ENCODE measurements at places on chromosomes 16 and 17. TPM values are rescaled to one million over a fixed set of nuclear protein-coding genes. Genes with fewer than 3 reads are reported as not detected.
A peak's percentile ranks its signal among the peaks of the same experiment; 100 is the strongest.

Gene SOX9
- 40.1 TPM for total RNA-seq

- DNase-seq, result no peak
These were observed 5.5 kb upstream of the MXRA7 start for GRCh38 chr17:76716146-76716838.

- DNase-seq, result no peak
These were observed 118.7 kb upstream of the NLRP1 start for GRCh38 chr17:5702951-5703510.

- DNase-seq, result no peak
These were observed 557.7 kb upstream of the CDH5 start for GRCh38 chr16:65808790-65809189.

- DNase-seq, result no peak
These were observed 695.3 kb downstream of the WWOX start for GRCh38 chr16:78794581-78795250.

- DNase-seq, result no peak
These were observed 76.5 kb downstream of the NETO2 start for GRCh38 chr16:47067203-47067602.

DNA sequence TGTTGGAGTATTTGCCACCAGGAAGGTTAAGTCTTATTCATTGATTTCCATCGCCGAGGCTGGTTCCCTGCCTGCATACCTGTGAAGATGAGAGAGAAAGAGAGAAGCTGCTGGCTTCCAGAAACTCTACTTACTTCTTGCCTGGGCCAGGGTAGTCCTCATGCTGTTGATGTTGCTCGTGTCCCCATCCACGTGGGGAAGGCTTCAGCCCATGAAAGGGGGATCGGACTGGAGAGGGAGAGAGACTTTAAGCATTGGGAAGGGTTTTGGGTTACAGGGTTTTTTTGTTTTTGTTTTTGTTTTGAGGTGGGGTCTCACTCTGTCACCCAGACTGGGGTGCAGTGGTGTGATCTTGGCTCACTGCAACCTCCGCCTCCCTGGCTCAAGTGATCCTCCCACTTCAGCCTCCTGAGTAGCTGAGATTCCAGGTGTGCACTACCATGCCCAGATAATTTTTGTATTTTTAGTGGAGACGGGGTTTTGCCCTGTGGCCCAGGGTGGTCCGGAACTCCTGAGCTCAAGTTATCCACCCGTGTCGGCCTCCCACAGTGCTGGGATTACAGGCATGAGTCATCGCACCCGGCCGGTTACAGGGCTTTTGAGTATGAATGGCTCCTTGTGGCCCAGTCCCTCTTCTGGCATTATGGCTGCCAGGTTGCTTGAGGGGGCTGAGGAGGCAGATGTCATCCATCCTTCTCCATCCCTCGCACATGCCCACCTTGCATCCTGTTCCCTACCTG, 26.6 kb downstream of the ITGB3 start:
- no peak for DNase-seq

DNA sequence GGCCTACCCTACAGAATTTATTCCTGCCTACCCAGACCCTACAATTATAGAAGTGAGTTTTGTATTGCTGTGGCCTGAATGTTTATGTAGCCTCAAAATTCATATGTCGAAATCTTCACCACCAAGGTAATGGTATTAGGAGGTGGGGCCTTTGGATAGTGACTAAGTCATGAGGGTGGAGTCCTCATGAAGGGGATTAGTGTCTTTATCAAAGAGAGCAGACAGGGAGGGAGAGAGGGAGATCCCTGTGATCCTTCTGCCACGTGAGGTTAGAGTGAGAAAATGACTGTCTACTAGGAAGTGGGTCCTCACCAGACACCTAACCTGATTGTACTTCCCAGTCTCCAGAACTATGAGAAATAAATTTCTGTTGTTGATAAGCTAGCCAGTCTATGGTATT, 981 bp upstream of the DUXB start:
- peak; percentile 44 for DNase-seq

GRCh38 chr16:242281-242680, 7.7 kb downstream of the FAM234A start:
- no peak for DNase-seq

DNA sequence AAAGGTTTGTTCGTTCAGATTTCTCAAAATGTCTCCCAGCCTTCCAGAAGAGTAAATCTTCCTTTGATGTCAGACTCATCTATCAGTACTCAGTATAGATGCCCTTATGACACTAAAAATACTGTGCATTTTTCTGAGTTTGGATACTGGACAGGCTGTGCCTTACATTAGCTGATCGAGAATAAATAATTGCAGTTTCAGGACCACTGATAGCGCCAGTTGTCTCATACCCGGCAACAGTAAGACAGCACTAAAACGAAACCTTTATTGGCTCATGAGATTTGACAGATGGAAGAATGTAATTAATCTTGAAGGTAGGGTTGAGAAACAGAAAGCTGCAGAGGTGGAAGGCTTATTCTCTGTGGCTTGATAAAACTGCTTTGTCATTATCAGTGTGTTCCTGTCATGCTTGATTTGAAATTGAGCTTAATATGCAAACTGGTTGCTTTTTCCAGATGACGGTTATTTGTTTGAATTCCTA, 1.2 kb downstream of the ATP6V0A1 start:
- DNase-seq, result no peak

All from HepG2 (cell line).